Stimulated activated CD8-positive, alpha-beta memory T cell treated with anti-CD3 and anti-CD28 coated beads, Interleukin-4, amount 100 ng/mL, for 4 hours (primary cell): ENCODE measurements at places on chromosomes 1 and 21.

- no peak for DNase-seq
These were observed 6.8 kb upstream of the LAPTM5 start for GRCh38 chr1:30764396-30764795.

GRCh38 chr1:116580446-116581322 lies 9.9 kb upstream of the CD58 start:
- DNase-seq = no peak

GRCh38 chr21:31730712-31731055 lies 1.2 kb downstream of the SCAF4 start:
- no peak for DNase-seq

DNA sequence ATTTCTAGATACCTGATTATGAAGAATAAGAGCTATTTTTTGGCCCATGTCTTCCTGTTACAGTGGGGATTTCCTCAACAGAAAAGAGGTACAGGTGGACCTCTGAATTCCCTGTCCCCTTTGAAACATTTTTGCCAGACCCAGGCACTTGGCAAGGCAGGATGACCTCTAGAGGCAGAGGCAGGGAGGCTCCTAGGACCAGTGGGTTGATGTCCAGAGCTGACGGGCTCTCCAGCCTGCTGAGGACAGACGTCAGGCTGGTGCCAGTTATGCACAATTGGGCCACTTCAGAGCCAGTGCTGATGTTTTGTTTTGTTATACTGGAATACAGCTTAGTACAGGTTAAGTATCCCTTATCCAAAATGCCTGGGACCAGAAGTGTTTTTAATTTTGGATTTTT lies 18.5 kb upstream of the A3GALT2 start:
- DNase-seq = no peak

GRCh38 chr1:64515427-64515826 lies 45.5 kb downstream of the CACHD1 start:
- DNase-seq = no peak

DNA sequence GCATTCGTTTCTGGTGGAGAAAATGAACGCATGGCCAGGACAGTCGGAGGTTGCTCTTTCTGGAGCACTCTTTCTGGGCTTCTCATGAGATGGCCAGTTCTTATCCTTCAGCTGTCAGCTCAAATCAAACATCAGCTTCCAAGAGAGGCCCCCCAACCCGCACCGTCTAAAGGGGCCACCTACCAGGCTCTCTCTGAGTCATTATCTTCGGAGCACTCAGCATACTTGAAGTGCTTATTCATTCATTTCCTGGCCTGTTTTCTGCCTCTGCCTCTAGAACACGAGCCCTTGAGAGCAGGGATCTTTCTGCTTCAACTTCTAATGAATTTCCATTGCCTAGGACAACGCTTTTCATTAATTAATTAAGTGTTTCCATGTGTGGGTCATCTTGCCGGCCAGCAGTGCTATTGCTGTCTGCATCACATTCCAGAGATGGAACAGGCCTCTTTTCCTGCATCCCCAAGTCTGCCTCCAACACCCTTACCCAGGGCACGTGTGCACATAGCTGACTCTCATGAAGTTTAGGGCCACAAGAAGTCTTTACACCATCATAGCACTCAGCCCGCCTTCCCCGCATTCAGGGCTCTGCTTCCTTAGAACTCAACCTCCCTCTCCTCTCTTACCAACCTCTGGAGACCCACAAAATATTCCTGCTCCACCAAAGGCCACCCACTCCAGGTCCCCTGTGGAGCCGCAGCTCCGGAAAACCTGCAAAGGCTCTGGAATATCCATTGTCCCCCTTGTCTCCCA lies 52.1 kb upstream of the LAPTM5 start:
- DNase-seq = no peak

- DNase-seq = no peak
These were observed 116.5 kb upstream of the JUN start for GRCh38 chr1:58900396-58900795.
